ENCODE measurements at places on chromosomes 11 and 22.

- no peak for DNase-seq
Observed at GRCh38 chr11:76339221-76339620, 41.7 kb downstream of the THAP12 start.

DNA sequence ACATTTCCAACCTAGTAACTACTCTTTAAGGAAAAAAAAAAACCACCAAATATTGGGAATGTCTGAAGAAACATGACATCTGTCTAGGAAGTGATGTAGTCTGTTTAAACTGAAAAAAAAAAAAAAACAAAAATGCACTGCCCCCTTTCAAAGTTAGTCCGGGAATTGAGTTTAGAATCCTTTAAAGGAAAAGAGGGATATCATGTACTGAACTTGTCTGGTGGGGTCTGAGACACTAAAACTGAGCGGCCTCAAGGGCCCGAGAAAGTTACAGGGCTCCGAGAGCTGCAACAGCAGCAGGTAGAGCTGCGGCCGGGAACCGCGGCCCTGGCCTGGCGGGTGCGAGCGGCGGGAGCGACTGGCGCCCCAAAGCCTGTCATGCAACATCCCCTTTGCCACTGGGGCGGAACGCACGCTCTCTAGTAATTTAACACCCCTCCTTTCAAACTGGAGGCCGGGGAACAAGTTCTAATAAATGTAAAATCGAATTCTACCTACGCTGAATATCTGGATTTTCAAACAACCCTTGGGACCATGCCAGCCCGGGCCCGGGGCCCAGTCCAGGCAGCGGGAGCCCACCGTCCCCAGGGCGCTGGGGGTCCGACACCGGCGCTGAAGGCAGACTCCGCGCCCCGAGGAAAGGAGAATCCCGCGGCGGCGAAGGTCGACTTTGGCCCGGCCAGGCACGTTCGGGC is 736 bp downstream of the RDX start:
- no peak for DNase-seq

GRCh38 chr11:30585125-30585891 is 845 bp downstream of the MPPED2 start:
- DNase-seq: no peak

DNA sequence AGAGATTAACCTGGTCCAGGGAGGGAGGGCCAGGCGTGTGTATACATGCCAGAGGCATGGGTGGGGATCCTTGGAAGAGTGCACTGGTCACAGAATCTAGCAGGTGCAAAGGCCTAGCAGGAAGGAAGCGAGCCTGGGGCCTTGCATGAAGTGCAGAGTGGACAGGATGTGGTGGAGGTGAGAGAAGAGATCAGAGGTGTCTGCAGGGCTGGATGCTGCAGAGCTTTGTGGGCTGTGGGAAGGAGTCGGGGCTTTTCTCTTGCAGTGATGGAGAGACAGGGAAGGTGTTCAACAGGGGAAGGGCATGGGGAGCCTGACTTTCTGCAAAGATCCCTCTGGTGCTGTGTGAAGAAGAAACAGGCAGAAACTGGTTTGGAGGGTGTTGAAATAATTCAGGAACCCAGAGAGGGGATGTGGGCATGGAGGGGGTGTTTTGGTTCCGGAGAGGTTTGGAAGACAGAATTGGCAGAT is 2.5 kb upstream of the TPST2 start:
- no peak for DNase-seq

- no peak for DNase-seq
Observed at GRCh38 chr11:59206635-59207034, 6.1 kb downstream of the MPEG1 start.

DNA sequence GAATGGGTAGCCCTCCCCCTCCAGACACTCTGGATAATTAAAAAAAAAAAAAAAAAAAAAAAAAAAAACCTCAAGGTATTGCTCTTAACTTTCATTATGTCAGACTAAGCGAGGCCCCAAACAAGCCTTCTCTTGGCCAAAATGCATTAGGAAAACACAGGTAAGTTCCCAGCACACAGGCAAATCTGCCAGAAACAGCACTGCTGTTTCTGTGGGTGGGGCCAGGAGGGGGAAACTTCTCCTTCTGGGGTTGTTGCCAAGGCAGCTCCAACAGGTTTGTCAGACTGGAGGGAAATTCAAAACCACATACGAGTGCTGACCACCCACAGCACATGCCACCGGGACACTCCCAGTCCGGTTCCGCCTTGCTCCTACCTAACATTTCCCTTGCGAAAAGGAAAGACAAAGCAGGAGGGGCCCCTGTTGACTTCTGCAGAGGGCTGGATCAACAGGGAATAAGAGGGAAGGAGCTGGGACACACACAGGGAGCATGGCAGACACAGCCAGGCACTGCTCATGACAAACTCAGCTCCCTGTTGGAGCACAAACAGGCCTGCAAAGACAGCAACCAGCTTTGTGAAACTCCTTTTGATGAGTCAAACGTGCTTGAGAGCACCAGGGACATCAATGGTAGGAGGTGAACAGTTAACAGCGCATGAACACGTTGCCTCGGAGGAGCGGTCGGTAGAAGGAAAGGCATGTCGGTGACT is 55.0 kb downstream of the MYH9 start:
- DNase-seq: no peak

DNA sequence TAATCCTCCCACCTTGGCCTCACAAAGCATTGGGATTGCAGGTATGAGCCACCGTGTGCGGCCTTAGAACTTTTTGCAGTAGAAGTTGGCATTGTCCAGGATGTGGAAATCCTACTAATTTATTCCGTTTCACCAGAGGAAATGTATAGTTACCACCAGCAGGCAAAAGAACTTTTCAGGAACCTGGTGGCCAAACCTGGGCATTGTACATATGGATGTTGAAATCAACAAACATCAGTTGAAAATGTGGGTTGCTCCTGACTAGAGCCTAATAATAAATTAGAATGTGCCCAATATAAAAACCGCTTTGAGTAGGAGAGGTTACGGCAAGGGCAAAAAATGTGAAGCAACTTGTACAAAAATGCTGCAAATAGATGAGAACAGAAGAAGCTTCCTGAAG is 40.7 kb upstream of the XBP1 start:
- DNase-seq: no peak

DNA sequence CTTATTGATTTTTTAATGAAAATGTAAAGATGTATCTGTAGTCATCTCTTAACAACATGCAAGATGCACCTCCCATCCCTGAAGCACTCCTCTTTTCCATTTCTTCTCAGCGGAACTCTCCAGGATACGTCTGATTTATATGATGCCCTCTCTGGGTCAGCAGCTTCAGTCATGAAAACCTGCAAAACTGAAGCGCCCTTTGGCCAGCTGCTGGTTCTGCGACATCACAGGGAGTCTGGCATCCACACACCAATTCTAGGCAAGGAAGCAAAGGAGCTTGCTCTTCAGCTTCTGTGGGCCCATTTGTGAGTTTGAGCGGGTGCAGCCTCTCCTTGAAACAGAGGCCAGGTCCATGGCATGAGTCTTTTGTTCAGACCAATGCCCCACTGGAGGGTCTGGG is 1253.3 kb downstream of the TBC1D22A start:
- no peak for DNase-seq

GRCh38 chr11:74952752-74953151 is 3.7 kb downstream of the SPCS2 start:
- no peak for DNase-seq

DNA sequence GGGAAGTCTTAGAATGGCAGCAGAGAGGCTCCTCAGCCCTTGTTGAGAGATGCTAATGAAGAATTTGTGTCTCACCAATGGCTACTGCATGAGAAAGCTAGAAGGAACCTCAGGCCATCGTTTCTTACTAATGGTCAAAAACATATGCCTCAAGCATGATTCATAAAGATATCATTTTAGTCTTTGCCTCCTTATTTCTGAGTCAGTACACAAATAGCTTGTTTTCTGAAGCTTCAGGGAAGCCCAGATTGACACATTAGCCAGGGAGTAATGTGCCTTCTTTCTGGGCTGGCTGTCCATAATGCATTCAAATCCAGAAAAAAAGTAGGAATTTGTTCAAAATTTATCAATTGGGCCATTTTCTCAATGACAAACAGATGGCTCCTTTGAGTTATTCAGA is 169.4 kb upstream of the ZBED5 start:
- DNase-seq: no peak

GRCh38 chr22:45009606-45010531 is at the start of gene PHF21B:
Gene PHF21B, minus strand, starts transcription at chr22:45010005. Its CDS starts 456 bp downstream, at chr22:45009549.
- DNase-seq: no peak

- no peak for DNase-seq
Observed at GRCh38 chr11:41320238-41320637, 139.2 kb downstream of the LRRC4C start.

DNA sequence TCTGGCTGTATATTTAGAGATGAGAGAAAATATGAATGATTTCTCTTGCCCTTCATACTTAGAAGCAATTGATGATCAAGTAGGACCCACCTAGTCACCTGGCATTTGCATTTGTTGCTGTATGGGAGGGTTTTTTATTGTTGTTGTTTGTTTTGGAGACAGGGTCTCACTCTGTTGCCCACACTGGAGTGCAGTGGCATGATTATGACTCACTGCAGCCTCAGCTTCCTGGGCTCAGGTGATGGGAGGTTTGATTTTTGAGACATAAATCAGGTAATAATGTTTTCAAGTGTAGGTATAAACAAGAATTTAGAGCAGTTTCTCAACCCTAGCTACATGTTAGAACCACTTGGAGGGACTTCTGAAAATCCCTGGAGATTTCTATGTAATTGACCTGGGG is 63.0 kb downstream of the TNRC6B start:
- DNase-seq: no peak

GRCh38 chr22:50714631-50715179 is 23.3 kb upstream of the ACR start:
- no peak for DNase-seq

DNA sequence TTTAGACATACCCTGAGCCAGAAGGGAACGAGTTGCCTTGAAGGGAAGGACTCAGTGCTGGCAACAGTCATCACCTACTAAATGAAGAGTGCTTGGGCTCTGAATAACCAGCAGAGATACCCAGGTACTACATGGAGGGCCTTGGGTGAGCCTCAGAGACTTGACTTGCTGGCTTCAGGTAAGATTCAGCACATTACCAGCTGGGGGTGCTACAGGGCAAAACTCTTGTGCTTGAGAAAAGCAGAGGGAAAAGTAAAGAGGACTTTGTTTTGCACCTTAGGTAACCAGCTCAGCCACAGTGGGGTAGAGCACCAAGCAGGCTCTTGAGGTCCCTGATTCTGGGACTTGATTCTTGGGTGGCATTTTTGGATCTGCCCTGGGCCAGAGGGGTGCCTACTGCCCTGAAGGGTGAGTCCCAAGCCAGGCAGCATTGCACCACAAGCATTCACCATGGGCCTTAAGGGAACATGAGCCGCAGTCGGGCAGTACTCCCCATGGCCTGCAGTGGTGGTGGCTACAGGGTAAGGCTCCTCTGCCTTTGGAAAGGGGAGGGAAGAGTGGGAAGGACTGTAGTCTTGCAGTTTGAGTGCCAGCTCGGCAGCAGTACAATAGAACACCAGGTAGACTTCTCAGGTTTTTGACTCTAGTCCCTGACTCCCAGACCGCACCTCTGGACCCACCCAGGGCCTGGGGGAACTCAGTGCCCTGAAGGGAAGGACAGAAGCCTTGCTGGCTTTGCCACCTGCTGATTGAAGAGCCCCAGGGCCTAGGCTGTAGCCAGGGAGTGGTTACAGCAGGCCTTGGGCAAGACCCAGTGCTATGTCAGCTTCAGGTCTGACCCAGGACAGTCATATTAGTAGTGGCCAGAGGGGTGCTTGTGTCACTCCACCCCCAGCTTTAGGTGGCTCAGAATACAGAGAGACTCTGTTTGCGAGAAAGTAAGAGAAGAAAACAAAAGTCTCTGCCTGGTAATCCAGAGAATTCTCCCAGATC is 22.7 kb upstream of the PLEKHA7 start:
- DNase-seq: no peak

DNA sequence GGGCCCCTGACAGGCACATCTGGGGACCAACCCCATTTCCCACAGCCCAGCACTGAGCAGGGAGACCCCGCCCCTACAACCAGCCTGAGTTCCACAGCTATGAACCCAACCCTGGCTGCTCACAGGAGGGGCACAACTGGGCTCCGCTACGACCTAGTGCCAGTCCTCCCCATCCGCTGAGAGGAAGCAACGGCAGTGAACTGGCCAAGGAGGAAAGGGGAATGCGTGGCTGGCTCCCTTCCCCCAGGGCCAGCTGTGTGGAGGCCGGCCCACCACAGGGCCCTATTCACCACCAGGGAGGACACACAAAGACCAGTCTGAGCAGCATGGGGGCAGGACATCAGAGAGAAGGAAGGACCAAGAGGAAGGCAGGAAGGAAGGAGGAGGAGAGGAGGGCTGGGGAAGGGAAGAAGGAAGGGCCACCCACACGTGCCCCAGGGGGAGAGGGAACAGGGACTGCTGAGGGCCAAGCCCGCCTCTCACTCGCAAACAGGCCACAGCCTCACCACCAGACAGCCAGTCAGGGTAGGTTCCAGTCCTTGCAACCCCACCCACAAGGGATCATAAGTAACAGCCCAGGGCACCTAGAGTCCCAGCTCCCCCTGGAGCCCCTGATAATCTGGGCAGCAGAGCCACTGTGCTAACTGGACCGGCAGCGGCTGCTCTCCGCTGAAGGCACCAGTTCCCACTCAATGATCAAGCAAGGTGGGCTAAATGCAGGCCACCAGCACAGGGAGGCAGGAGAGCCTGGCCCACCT is 8.5 kb upstream of the GAL3ST1 start:
- DNase-seq: no peak

DNA sequence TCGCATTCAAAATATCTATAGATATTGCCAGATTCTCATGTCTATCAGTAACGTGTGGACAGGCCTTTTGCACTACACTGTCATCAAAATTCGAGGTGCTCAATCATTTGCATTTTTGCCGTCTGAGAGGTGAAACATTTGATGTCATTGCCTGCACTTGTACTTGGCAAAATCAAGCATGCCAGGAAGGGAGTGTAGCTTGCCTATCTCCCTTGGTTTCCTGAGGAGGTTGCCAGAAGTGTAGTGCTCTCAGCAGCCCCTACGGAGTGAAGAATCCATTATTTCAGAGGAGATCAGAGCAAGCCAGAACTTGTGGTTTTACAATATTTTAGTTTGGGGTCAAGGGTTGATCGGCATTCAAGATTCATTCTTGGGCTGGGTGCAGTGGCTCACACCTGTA is 30.2 kb upstream of the APOL5 start:
- no peak for DNase-seq

DNA sequence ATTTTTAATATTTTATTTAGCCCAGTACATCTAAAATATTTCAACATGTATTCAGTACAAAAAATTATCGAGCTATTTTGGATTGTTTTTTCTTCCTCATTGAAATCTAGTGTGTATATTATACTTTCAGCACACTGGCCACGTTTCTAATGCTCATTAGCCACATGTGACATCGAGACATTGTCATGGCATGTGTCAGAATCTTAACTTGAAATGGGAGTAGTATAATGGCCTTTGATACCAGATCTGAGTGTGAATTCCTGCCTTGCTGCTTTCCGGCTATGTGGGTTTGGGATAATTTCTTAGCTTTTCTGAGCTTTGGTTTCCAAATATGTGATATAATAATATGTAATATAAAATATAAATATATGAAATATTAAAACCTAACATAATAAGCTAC is 54.3 kb downstream of the BCL2L13 start:
- DNase-seq: no peak

Measured in activated CD8-positive, alpha-beta memory T cell treated with anti-CD3 and anti-CD28 coated beads for 1 hour (primary cell).